ENCODE measurements at places on chromosomes 5 and 9.

- DNase-seq = no peak
Observed at GRCh38 chr5:1219098-1219767, 5.9 kb upstream of the SLC6A18 start.

GRCh38 chr5:175652741-175653663, 4.9 kb upstream of the HRH2 start:
- DNase-seq = no peak

GRCh38 chr9:106350777-106351176, 512.2 kb upstream of the ZNF462 start:
- DNase-seq = no peak

- no peak for DNase-seq
Observed at GRCh38 chr9:16559418-16560188, 310.9 kb downstream of the BNC2 start.

DNA sequence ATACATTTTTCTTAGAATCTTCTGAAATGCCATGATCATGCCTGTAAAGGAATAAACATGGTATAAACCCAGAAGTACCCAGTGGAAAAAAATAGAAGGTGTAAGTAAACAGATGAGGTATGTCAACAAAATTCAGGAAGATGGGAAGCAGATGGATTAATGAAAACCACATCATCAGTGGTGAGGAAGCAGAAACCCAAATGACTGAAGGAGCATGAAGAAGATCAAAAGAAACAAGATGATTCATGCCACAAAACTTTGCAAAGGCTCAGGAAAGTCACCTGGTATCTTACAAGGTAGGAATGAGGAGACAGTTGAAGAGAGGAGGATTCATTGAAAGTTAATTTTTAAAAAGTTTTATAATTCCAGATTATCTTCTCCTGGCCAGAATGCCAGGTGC, 132.8 kb upstream of the PAPPA start:
- no peak for DNase-seq

GRCh38 chr5:39301406-39301805, 62.9 kb downstream of the C9 start:
- DNase-seq = no peak

- no peak for DNase-seq
Observed at GRCh38 chr5:148094336-148094735, 30.6 kb downstream of the SPINK5 start.

DNA sequence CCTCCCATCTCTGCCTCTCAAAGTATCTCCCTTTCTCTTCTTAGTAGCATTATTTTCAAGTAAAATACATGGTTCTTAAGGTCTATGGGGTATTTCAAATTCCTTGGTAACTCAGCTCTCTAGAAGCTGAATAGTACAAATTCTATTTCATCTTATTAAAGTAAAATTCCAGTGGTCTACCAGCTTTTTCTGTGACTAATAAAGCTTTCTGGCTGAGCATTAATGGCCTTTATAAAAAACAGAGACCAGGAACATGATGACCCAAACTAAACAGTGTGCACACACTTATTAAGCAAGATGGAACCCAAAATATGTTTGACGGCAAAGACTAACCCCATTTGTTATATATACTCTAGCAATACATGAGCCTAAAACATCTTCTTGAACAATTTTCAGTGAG, 142.6 kb downstream of the OR2K2 start:
- DNase-seq = no peak

DNA sequence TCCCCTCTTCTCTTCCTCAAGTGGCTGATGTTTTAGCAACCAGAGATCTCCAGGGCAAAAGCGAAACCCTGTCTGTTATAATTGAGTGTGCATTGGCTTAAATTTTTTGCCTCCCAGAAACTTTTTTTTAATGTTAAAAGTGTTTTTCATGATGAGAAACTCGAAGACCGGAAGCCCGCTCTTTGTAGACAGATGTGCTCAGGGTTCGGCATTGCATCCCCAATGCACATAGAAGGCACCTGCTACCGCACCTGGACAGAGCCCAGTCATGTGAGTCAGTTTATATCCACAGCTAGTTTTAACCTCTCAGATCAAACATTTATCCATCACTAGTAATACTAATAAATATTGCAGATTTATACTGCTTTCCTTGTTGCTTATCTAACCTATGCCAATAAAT, 19.5 kb upstream of the NADK2 start:
- DNase-seq = no peak

GRCh38 chr9:26375448-26375847, 517.2 kb downstream of the CAAP1 start:
- DNase-seq = no peak

- DNase-seq = no peak
Observed at GRCh38 chr5:57559110-57559635, 76.6 kb upstream of the ACTBL2 start.
